HepG2 (cell line): ENCODE measurements at places on chromosomes 6 and 20.

- peaks cover 22% of the 10 kb centered on the region for H3K4me1 ChIP-seq
- no peaks in the 10 kb centered on the region; the same call in 2 of the 3 replicates for H3K27me3 ChIP-seq
Observed at GRCh38 chr6:27158316-27158643, 89.2 kb upstream of the PRSS16 start.

DNA sequence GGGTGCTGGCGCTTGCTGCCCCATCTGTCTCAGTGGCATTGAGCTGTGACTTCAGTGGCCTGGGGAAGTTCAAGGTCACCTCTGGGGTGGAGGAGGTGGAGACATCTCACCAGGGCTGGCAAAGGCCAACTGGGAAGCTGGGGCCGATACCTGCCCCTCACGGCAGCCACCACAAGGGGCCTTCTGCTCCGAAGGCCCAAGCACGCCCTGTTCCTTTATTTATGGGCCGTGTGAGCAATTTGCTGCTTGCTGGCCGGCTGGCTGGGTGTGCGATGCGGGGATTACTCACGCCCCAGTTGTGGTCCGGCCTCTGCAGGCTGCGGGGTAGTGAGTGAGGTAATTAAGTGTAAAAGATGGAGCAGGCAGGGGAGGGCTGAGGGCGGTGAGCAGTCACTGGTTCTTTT is 13.2 kb upstream of the SCRT2 start:
- H3K36me3 ChIP-seq, result no peaks in the 10 kb centered on the region
- H3K4me1 ChIP-seq, result peaks cover 7% of the 10 kb centered on the region; the same call in 1 of the 2 replicates
- H3K27ac ChIP-seq, result no peak overlapping the region
- peaks cover 3% of the 10 kb centered on the region; the same call in 1 of the 2 replicates for H3K27me3 ChIP-seq
- H3K4me3 ChIP-seq, result no peak overlapping the region
- DNase-seq, result peak; percentile 41

DNA sequence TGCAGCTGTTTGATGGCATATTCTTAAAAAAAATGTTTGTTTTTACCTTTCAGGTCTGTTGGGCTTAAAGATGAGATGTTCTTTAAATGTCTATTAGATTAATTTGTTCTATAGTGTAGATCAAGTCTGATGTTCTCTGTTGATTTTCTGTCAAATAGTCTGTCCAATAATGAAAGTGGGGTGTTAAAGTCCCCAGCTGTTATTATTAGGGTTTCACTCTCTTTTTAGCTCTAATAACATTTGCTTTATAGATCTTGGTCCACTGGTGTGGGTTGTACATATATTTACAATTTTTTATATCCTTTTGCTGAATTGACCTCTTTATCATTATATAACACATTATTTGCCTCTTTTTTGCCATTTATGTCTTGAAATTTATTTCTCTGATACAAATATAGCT is 11.0 kb upstream of the ZNF337 start:
- no peak for DNase-seq
- H3K36me3 ChIP-seq, result peaks cover 1% of the 10 kb centered on the region; the same call in 1 of the 2 replicates
- H3K4me1 ChIP-seq, result peaks cover 29% of the 10 kb centered on the region
- no peaks in the 10 kb centered on the region for H3K27me3 ChIP-seq
- no peak overlapping the region for H3K4me3 ChIP-seq
- H3K27ac ChIP-seq, result no peak overlapping the region

DNA sequence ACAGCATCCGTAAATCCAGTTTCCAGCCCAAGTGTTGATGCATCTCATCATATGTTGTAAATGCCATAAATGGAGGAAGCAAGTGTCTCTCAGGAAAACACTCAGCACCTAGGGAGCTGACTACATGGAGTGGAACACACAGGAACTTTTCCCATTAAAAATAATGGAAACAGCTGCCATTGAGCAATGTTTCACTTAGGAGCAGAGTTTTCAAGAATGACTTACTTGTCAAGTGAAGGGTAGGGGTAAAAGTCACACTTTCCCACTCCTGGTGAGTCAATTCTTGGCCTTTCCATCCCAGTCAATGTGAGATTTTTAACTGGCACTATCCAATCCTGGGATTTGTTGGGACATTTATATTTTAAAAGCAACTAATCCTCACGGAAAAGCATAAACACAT is 119.4 kb upstream of the ASF1A start:
- no peaks in the 10 kb centered on the region for H3K36me3 ChIP-seq
- no peak overlapping the region for H3K27ac ChIP-seq
- peaks cover 10% of the 10 kb centered on the region; the same call in 2 of the 3 replicates for H3K27me3 ChIP-seq
- DNase-seq, result no peak
- no peaks in the 10 kb centered on the region for H3K4me1 ChIP-seq
- H3K4me3 ChIP-seq, result no peak overlapping the region

- no peak for DNase-seq
- H3K27ac ChIP-seq, result no peak overlapping the region
- H3K36me3 ChIP-seq, result no peaks in the 10 kb centered on the region
- no peak overlapping the region for H3K4me3 ChIP-seq
- no peaks in the 10 kb centered on the region; the same call in 1 of the 2 replicates for H3K27me3 ChIP-seq
- no peaks in the 10 kb centered on the region for H3K4me1 ChIP-seq
Observed at GRCh38 chr6:105746509-105746908, 339.6 kb upstream of the PRDM1 start.

DNA sequence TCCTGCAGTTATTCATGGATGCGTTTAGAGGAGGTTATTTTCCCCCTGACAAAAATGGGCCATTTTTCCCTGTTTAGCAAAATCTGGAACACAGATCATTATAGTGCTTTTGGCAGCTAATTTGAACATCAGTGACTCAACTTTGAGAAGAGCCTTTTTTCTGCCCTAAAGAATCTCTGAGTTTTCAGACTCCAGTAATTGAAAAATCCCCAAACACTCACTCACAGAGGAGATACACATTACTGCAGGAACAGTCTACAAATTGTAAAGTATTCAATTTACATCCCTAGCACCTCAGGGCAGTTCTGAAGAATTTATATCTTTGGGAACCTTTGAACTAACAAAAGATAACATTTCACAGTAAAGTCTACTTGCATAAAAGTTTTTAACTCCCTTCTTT is 966.6 kb upstream of the SLC35B3 start:
- no peaks in the 10 kb centered on the region for H3K4me1 ChIP-seq
- H3K27ac ChIP-seq, result no peak overlapping the region
- H3K4me3 ChIP-seq, result no peak overlapping the region
- DNase-seq, result no peak
- H3K36me3 ChIP-seq, result no peaks in the 10 kb centered on the region

- no peak for DNase-seq
- peaks cover 15% of the 10 kb centered on the region; the same call in 2 of the 3 replicates for H3K36me3 ChIP-seq
- H3K4me1 ChIP-seq, result peaks cover 41% of the 10 kb centered on the region
- peak overlapping the region; percentile 90 for H3K4me3 ChIP-seq
- H3K27ac ChIP-seq, result peak overlapping the region; percentile 84
Observed at GRCh38 chr20:31740208-31740607, 1.1 kb downstream of the TPX2 start.

- DNase-seq, result peak; percentile 58
- H3K4me1 ChIP-seq, result no peaks in the 10 kb centered on the region; the same call in 1 of the 2 replicates
- peaks cover 51% of the 10 kb centered on the region for H3K27me3 ChIP-seq
- H3K4me3 ChIP-seq, result no peak overlapping the region
- H3K36me3 ChIP-seq, result no peaks in the 10 kb centered on the region
Observed at GRCh38 chr6:75208298-75209183, 2.7 kb upstream of the COL12A1 start.

DNA sequence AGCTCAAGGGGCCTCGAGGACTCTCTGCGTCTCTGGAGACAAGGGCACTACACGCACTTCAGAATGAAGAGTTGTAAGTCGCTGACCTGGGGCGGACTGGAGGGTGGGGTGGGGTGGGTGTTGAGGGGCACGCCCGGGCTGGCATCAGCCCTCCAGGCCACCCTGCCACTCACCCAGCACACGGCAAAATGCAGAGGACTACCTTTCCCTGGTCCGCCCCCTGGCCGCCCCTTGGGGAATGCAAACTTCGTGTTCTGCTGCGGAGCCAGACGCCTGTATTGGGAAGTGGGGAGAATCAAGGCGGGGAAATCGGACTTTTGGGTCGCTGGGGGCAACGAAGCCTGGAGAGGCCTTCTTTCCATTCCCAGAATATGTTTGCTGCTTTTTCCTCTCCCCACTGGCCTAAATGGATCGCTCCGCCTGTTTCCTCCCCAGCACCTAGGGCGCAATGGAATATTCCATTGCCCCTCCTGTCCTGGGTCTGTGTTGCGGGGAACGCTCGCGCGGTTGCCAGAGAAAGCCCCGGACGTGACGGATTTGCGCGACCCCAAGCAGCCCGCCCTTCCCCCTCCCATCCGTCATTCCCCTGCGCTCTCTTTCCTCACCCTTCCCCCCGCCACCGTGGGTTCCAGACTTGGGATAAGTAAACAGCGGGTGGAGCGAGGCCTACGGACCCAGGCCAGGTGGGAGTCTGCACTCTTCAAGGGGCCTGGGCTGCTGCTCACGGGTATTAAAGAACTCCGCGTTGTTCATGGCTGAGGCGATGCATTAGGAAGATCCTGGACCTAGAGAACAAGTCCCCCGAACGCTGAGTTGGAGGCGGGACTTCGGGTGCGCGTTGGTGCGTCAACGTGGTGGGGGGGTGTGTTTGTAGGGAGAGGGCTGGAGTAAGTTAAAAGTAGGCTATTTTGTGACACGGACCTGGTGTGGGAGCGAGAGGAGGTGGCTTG is at the start of gene PPT2:
Gene PPT2 (plus strand): TSS at position 578 of the 950 bp plus-strand sequence. CDS start 454 bp downstream, outside the sequence.
- H3K27ac ChIP-seq, result peak within 1 kb of the TSS; percentile 88
- no peaks in the 10 kb centered on the region; the same call in 2 of the 3 replicates for H3K27me3 ChIP-seq
- DNase-seq, result peak; percentile 93

DNA sequence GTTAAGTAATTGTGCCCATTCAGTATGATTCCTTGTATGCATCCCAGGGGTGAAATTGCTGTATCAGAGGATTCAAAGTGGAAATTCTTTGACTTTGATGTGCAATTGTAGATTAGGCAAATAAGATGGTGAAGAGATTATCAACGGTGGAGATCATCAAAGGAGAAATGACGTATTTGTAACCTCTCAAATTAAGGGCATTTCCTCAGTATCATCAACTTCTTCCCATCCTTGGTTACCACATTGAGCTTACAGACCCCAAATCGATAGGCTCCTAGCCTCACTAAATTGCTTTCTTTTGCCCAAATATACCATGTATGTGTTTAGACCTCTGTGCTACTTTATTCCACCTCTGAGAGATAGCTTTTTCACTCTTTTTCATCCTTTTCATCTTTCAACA is 213.1 kb upstream of the ZFP64 start:
- no peak overlapping the region for H3K27ac ChIP-seq
- no peaks in the 10 kb centered on the region for H3K4me1 ChIP-seq
- H3K36me3 ChIP-seq, result no peaks in the 10 kb centered on the region

DNA sequence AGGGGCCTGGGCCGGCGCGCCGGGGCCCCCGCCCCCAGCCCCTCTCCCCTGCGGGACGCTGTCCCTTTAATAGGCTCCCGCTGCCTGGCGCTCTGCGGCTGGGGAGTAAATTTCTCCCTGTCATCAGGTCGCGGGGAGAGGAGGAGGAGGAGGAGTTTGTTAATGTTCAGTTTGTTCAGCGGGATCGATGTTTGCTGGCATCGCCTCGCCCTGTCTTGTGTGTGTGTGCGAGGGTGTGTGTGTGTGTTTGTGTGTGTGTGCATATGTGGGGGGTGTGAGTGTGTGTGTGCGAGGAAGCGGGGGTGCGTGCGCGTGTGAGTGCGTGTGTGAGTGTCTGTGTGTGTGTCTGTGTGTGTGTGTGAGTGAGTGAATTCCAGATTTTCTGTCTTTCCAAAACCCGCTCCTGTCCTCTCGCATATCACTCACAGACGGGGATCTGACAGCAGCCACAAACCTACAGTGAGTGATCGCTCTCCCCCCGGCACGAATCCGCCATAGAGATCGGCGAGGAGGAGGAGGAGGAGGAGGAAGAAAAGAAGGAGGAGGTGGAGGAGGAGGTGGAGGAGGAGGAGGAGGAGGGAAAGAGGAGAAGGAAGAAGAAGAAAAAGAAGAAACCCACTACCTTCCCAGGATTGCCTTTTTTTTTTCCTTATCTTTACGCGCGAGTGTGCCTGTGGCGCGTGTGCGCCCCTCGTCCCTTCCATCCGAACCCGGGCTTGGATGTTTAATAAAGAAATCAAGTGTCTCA is at the start of gene TSHZ2:
Gene TSHZ2 (plus strand): TSS at position 169 of the 748 bp plus-strand sequence. CDS start 936 bp downstream, outside the sequence.
- H3K4me1 ChIP-seq, result peaks cover 14% of the 10 kb centered on the region
- H3K27me3 ChIP-seq, result peaks cover 40% of the 10 kb centered on the region
- no peak within 1 kb of the TSS for H3K27ac ChIP-seq
- H3K36me3 ChIP-seq, result no peaks in the 10 kb centered on the region
- H3K4me3 ChIP-seq, result peak within 1 kb of the TSS; percentile 48

- H3K27ac ChIP-seq, result no peak overlapping the region
- H3K36me3 ChIP-seq, result peaks cover 8% of the 10 kb centered on the region
- H3K4me3 ChIP-seq, result no peak overlapping the region
- peaks cover 45% of the 10 kb centered on the region for H3K4me1 ChIP-seq
- H3K27me3 ChIP-seq, result no peaks in the 10 kb centered on the region
- DNase-seq, result no peak
Observed at GRCh38 chr20:63903796-63904561, 9.1 kb downstream of the DNAJC5 start.

GRCh38 chr6:27547157-27548075 is 74.5 kb upstream of the ZNF184 start:
- H3K36me3 ChIP-seq, result no peaks in the 10 kb centered on the region
- H3K4me3 ChIP-seq, result peak overlapping the region; percentile 58
- peak; percentile 67 for DNase-seq
- H3K27me3 ChIP-seq, result no peaks in the 10 kb centered on the region; the same call in 2 of the 3 replicates
- H3K4me1 ChIP-seq, result peaks cover 24% of the 10 kb centered on the region

GRCh38 chr6:163390770-163391169 is 23.7 kb upstream of the QKI start:
- no peaks in the 10 kb centered on the region for H3K27me3 ChIP-seq
- H3K36me3 ChIP-seq, result no peaks in the 10 kb centered on the region
- no peak overlapping the region for H3K27ac ChIP-seq
- H3K4me1 ChIP-seq, result peaks cover 24% of the 10 kb centered on the region

DNA sequence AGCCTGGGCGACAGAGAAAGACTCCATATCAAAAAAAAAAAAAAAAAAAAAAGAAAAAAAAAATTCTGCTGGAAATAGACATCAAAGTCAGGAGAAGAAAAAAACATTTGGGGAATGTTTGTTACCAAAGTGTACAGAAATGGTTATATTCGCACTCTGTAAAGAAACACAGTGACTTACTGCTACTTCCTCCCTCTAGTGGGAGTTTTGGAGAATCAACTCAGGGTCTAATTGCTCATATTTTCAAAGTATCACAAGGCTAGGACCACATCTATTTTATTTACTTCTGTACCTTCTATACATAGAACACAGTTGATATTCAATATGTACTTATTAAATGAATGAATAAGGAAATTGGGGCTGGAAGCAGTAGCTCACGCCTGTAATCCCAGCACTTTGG is 24.4 kb downstream of the ARG1 start:
- no peaks in the 10 kb centered on the region for H3K4me1 ChIP-seq
- DNase-seq, result peak; percentile 30
- H3K36me3 ChIP-seq, result peaks cover 78% of the 10 kb centered on the region
- no peak overlapping the region for H3K27ac ChIP-seq

GRCh38 chr6:54262499-54262898 is 45.7 kb upstream of the TINAG start:
- no peak overlapping the region for H3K27ac ChIP-seq
- H3K4me1 ChIP-seq, result no peaks in the 10 kb centered on the region
- no peaks in the 10 kb centered on the region for H3K27me3 ChIP-seq
- H3K4me3 ChIP-seq, result no peak overlapping the region
- no peak for DNase-seq

DNA sequence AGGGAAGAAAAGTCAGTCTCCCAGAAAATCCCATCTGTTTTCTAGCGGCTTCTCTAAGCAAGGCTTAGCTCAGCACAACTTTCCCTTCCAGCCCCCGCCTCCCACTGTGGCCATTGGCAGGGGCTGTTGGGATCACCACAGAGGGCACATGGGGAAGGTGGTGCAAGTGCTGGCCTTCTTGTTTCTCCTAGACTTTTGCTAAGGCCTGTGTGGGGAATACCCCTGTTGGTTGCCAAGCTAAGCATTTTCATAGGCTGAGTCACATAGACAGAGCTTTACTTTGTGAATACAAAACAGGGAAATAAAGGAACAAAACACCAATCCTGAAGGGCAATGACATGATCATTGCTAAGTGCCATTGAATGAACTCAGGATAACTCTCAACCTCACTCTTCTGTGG is 32.4 kb upstream of the TIAM2 start:
- no peak overlapping the region for H3K4me3 ChIP-seq
- peaks cover 66% of the 10 kb centered on the region for H3K4me1 ChIP-seq
- H3K36me3 ChIP-seq, result no peaks in the 10 kb centered on the region
- peak; percentile 40 for DNase-seq
- peak overlapping the region; percentile 57 for H3K27ac ChIP-seq
